ENCODE measurements at places on chromosomes 4 and X. TPM values are rescaled to one million over a fixed set of nuclear protein-coding genes. Genes with fewer than 3 reads are reported as not detected.
A peak's percentile ranks its signal among the peaks of the same experiment; 100 is the strongest.

CNGA1 gene
- total RNA-seq = 2.2 TPM

DNA sequence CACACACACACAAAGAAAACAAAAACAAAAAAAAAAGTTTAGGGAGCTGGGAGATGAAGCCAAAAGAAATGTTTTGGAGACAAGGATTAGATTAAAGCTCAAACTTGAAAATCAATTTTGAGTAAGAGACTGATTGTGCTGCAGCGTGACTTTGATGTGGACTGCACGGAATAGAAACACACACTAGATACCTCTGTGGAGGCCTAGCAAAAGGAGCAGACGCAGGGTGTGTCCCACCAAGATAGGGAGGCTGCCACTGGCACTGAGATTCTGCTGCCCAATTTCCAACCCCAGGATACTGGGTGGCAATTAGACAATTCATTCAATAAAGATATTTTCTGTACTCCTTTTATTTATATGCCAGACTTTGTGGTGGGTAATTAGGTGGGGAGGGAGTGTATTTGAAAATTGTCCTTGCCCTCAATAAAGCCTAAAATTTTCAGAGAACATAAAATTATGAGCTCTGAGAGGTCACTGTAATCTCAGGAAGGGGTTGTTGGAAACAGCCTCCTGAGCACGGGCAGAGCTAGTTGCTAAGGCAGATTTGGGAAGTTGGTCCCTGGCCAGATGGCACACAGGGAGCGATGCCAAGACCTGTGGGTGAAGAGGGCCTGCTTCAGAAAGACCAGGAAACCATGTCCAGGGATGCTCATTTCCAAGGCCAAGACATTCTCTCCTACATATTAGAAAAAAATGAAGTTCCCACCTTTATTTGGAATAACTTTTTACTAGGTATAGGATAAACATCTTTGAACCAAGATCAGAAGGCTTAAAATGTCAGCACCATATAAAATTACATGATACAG lies 1.9 kb upstream of the PPP3CA start:
- peak; percentile 55 for DNase-seq

DNA sequence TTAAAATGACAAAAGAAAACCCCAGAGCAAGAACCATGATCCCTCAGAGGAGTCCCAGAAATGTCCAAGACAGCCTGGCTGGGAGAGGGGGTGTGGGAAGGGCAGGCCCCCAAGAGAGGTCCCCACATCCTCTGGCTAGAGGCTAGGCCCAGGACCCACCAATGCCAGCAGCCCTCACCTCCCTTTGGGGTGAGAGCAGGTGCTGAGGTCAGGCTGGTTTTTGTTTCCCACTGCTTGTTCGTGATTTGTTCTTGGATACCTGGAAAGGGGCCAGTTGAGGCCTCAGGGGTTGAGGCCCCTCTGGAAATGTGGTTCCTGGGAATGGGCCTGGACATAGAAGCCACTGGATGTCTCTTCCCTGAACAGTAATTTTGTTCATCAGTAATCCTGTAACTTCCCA lies 2.3 kb upstream of the GRSF1 start:
- no peak for DNase-seq

TCEAL8 gene
- 43.0 TPM for total RNA-seq

- DNase-seq = peak; percentile 42
Observed at GRCh38 chrX:107674480-107675364, 46.4 kb downstream of the PRPS1 start.

PRSS12 gene
- 31.1 TPM for total RNA-seq

DNA sequence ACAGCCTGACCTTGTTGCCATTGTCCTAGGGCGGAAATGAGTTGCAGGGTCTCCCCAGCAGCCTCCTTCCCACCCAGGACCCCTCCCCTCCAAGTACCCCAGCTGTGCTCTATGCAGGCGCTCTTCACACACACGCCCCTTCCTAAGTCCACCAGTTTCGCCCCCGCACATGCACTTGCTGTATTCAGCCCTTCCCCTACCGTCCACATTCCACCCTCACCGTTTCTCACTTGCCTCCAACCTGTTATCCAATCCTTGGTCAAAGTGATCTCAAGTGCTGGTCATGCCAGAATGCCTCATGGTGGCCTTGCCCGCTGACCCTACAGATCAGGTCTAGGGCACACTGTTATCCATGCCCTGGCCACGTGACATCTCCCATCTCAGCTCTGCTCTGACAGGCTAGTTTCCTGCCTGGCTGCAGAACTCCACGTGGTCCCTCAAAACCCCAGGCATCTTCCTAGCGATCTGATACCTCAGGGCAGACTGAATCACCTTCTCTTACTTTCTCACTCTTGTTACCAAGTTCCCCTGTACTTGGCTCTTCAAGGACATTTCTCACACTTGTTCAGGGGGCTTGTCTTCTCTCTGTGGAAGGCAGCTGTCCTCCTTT lies 39.7 kb downstream of the NSG1 start:
- no peak for DNase-seq

DNA sequence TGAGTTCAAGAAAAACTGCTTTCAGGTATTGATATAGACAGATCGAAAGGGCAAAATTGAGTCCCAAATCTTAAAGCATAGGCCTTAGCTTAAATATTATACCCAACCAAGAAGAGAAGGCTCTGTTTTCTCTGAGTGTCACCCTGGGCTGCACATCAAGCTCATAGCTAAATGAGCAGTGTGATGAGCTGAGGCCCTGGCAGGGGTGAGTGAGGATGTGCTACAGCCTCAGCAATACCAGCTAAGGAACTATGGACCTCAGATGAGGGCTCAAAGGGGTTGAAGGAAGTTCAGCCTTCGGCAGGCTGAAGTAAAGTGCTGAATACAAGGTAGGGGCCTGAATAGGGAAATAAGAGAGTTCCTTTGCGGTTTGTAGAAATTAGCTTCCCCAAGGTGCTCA lies 79.3 kb downstream of the FAM114A1 start:
- DNase-seq = no peak

- DNase-seq = no peak
Observed at GRCh38 chrX:23136816-23137215, 137.1 kb downstream of the DDX53 start.

DNA sequence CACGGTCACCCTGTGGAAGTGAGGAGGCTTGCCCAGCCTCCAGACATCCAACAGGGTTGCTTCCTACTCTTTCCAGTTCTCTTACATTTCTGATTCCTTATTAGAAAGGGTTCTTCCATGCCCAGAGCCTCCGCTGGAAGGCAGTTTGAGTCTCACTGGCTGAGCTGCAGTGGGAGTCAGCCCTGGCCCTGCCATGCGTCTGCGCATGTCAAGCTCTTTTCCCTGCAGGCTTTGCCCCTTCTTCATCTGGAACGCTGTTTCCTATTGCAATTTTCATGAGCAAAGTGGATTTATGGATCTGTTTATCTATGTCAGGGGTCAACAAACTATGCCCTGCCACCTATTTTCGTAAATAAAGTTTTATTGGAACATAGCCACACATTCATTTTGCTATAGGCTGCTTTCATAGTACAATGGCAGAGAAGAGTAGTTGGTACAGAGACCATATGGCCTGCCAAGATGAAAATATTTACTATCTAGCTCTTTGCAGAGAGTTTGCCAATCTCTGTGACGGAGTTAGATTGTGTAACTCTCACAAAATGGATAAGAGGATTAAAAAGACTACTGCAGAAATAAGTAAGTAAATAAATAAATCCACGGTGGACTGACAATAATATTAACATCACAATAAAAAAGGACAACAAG lies 3.9 kb upstream of the CHRNA9 start:
- no peak for DNase-seq

GRCh38 chr4:185039508-185040273 lies 21.4 kb downstream of the HELT start:
- peak; percentile 62 for DNase-seq

DNA sequence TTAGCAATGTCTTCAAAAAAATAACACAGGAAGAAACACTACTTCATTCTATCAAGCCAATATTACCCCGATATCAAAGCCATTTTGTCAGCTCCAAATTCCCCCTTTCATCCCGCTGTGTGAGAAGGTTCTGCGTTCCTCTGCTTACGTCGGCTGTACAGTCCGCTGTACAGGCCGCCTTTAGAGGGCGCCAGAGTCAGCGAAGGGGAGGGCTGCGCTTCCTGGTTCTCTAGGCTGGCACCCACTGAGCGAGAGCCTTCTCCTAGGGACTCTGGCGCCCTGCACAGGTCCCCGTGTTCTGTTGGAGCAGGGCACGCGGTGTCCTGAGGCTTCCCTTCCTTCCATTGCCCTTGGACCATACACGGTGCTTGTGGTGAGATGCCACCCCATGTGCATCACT lies 25.3 kb upstream of the CT45A1 start:
- DNase-seq = peak; percentile 1

DNA sequence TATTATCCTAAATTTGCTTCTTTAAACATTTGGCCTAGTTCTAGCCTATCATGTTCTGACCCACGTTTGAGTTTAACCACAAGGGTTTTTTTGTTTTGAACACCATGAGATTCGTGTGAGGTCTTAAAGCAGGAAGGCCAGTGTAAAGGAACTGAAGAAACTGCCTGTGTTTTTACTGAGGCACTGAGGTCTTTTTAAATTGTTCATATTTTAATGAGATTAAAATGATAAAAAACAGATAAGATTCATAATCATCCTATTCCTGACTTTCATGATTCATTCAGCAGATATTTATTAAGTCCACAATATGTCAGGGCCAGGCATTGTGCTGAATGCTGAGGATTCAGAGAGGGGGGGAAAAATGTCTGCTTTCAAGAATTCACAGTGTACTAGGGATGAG lies 3.2 kb downstream of the RPS6KA3 start:
- DNase-seq = no peak

DNA sequence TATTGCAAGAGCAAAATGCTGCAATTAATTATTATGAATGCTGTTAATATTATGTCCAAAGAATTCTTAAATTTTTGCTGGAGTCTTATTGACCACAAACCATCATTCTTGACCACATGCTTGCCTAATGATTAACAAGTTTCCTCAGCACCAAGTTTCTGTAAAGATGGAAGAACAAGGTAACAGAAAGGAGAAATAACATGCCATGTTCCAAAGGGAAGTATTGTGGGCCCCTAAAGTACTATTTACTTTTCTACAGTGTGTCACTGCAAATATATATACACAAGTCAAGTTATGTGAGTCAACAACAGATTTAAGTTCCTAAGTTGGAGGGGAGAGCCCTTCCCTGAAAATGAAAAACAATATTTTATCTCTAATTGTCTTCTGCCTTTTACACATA lies 20.6 kb downstream of the FAM47E start:
- no peak for DNase-seq

NDNF gene
- 10.3 TPM for total RNA-seq

GRCh38 chrX:134167591-134168203 lies 69.3 kb upstream of the CCDC160 start:
- DNase-seq = no peak

DNA sequence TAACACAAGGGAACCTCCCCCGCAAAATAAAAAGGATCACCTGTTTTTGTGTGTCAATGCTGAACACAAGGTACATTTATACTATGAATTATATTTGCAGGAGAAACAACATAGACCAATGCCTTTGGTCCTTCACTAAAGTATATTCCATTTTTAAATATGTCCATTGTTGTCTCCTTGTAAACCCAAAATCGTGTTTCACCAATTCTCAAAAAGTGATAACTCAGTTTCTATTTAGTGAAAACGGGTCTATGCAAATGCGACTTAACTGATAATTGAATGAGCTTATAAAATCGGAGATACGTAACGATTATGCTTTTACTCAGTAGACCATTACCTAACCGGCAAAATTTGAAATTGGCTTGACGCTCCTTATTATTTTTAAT lies 2.1 kb downstream of the BRWD3 start:
- DNase-seq = no peak

SSX3 gene
- not detected for total RNA-seq

GRCh38 chrX:26651755-26652154 lies 435.8 kb downstream of the MAGEB5 start:
- DNase-seq = no peak

DNA sequence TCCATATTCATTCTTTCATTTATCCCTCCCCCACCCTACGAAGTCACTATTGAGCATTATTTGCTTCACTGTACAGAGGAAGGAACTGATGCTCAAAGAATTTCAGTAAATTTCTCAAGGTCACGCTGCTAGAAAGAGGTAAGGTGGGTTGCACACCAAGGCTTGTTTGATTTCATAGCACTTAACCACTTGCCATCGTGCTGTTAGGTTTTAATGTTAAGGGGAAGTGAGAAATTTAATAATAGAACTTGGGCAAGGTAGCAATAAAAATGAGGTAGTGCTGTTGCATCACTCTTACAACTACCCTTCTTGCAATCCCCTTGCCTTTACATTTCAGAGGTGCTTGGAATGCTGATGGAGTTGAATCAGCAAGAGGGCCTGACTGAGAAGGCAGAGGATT lies 343.1 kb downstream of the MID1IP1 start:
- DNase-seq = no peak

CXCL3 gene
- 2.7 TPM for total RNA-seq

GRCh38 chrX:42673301-42673810 lies 104.6 kb downstream of the PPP1R2C start:
- DNase-seq = no peak

DNA sequence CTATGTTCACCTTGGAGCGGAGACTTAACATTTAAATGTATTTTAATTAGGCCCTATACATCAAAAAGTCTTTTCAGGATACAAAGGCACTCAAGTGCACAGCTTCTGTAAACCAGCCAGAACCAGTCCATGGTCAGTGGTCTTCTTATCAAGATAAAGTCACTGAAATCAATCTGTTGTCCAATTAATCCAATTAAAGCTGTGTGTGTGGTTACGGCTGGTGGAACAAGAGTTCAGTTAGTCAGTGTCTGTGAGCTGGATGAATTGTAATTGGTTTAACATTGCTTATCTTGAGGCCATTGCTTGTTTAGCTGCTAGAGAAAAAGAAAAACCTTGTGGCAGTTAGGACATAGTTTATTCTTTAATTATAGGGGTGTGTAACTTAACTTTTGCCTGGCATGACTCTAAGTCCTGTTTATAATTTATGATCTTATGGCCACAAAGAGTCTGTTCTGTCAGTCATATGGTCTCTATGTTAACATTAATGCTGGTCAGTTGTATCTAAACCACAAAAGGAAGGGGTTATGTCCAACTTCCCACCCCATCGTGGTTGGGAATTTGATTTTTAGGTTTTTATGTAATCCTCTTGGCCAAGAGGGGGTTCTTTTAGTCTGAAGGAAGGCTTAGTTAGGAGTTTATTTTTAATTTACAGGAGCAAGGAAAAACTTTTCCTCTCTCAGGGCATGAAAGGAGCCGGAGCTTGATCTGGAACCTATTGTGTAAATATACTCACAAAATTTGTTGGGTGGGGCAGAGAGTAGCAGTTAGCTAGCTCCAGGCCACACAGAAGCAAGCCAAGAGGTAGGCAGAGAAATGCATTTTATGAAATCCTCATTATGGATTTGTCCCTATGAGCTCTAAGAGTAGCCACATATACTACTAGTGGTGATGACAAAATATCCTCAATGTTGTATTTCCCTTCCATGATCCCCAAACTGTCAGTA lies 665.7 kb upstream of the ACTRT1 start:
- DNase-seq = no peak
